Activated CD4-positive, alpha-beta T cell treated with anti-CD3 and anti-CD28 coated beads for 24 hours (primary cell): ENCODE measurements at places on chromosomes 11 and 22.

- no peak for DNase-seq
Observed at GRCh38 chr11:32219320-32219719, 128.4 kb downstream of the RCN1 start.

DNA sequence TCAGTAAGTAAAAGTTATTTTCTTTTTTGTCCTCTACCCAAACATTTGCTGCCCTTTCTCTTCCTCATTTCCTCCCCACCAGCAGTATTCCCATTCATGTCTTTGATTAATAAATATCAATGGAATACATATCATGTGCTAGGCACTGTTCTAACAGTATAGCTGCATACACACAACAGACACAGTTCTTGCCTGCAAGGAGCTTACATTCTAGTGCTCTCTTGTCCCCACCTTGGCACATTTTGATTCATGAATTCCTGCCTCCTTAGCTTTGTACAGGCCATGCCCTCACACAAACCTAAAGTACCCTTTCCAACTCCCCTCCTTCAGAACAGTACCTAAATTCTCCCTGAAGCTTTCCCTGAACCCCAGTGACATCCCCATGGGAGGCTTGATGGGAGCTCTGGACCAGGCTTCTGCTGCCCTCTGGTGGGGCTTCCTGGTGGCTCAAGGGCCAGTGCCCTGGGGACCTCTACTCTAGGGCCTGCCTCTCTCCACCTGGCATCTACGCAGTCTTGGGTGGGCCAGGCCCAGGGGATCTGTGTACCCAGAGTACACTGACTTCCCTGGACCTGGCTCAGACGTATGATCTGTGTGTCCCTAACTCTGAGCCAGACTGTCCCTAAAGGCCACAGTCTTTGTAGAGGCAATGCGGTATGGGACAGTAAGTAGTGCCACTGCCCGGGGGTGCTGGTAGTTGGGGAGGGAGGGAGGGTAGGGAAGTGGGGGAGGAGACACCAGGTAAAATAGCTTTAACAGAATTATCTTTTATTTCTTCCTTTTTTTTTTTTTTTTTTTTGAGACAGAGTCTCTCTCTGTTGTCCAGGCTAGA is 14.1 kb downstream of the RPS13 start:
- DNase-seq: peak; percentile 53

GRCh38 chr11:20821046-20821445 is 151.7 kb downstream of the NELL1 start:
- DNase-seq: no peak

GRCh38 chr11:66346476-66347424 is 679 bp downstream of the B4GAT1 start:
- no peak for DNase-seq

DNA sequence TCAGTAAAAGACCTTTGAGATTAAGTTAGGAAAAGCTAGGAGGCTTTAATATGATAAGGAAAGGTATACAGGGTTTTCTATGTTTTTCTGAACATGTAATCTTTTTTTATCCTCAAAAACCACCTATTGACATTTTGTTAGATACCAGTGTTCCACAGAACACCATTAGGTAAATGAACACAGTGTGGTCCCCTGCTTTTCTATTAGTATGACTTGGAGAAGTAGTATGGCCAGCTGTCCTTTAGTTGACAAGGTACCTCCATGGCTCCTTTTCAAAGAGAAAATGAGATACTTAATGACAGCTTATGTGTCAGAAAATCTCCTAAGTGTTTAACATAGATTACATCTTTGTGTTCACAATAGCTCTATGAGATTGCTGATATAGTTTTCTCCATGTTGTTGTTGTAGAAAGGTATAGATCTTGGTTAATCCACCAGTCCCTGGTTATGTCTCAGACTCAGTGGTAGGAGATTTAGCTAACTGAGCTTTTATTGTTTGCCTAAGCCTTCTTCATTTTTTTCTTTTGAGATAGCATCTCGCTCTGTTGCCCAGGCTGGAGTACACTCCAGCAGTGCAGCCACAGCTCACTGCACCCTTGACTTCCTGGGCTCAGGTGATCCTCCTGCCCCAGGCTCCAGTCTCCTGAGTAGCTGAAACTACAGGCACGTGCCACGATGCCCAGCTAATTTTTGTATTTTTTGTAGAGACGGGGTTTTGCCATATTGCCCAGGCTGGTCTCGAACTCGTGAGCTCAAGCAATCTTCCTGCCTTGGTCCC is 46.0 kb downstream of the STIM1 start:
- DNase-seq: no peak

DNA sequence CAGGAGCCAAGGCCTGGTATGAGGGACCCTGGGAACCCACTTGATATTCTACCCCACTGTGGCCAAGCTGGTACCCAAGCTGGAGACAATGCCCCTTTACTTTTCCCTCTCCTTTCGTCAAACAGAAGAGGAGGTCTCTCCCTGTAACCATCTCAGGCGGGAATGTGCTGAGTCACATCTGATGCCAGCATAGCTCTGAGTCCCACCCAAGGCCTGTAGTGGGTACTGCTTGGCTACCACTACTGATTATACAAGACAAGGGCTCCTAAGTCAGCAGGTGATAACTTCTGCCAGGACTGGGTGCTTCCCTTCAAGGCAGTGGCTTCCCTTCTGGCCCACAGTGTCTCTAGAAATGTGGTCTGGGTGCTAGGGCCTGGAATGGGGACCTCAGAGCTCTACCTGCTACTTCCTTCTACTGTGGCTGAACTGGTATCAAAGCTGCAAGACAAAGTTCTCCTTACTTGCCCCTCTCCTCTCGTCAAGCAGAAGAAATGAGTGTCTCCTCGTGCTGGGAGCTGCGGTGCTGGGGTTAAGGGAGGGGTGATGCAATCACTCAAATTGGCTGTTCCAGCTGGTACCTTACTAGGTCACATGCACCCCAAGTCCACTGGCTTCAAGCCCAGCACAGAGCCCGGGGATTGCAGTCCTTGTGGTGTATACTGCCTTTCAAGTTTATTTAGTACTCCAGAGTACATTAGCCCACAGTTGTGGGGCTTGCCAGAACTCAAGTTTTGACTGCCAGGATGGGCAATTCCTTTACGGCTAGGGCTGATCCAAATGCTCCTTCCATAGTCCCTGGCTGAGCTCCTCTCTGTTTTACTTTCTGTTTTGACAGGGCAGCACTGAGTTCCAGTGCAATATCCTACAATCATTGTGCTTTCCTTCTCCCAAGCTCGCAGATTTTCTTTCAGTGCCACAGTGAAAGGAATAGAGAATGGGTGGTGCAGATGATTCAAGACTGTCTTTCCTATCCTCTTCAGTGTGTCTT is 419.7 kb upstream of the CNTN5 start:
- no peak for DNase-seq
